Smooth muscle cell of the brain vasculature (primary cell): ENCODE measurements at places on chromosomes 2 and 18.

DNA sequence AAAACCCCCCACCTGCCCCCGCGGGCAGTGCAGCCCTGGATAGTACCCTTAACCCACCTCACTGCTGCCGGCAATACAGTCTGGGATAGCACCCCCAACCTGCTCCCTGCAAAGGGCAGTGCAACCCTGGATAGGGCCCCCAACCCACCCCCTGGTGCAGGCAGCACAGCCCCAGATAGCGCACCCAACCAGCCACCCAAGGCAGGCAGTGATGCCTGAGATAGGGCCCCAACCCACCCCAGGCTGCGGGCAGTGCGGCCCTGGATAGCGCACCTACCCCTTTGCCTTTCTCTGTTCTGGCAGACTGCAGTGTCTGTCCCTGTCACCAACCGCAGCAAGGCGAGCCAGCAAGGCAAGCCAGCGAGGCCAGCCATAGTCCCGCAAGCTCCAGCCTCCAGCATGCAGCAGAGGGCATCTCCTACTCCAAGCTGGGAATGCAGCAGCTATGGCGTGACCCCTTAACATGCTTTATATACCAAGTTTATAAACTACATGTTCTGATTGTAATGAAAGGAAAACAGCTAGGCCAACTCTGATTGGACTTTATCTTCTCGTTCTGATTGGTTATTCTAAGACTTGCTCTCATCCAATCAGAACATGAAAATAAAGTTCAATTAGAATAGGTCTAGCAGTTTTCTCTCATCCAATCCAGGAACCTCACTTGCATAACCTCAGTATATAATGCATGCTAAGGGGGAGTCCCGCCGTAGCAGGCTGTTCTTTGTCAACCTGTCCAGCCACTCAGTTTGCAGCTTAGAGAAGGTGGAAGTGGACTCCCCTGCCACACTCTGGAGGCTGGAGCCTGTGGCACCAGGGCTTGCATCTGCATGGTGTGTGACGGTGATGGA, 34.1 kb upstream of the ANKRD62 start:
- DNase-seq, result no peak

DNA sequence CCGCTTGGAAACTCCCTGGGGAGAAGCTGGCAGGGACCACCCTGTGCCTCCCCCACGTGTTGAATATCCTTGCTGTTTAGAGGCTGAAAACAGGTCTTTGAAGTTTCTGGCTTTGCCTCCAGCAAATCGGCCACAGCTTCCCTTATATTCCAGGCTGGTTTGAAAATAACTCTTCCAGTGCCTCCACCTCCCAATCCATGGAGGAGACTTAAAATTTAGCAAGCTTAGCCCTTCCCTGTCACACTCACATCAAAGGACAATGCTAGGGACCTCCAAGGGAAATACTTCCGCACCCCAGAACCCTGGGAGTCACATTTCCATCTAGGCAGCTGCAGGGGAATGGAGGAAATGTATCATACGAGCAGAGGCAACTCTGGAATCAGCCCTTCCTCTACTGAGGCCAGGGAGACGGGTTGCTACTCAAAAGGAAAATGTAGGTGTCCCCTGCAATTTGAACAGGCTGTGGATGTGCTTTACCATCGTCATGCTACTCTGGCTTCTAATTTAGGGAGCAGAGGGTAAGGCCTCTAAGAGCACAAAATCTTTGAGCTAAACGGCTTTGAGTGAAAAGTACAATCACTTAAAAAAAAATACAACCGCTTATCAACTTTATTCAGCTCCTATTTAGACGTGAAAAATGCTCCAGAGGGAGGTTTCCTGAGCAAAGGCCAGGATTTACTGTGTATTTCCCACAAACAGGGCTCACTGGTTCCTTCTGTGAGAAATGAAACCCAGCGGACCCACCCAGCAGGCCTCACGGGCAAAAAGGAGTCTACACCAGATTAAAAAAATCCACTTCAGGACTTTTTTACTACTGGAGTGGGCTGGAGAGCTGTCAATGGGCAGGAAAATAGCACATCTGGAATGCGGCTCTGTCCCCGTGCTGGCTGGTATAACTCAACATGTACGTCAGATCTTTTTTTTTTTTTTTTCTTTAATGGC, 49.4 kb upstream of the PKDCC start:
- no peak for DNase-seq

- peak; percentile 41 for DNase-seq
Measured at GRCh38 chr2:30113617-30114293, 33.1 kb upstream of the YPEL5 start.

DNA sequence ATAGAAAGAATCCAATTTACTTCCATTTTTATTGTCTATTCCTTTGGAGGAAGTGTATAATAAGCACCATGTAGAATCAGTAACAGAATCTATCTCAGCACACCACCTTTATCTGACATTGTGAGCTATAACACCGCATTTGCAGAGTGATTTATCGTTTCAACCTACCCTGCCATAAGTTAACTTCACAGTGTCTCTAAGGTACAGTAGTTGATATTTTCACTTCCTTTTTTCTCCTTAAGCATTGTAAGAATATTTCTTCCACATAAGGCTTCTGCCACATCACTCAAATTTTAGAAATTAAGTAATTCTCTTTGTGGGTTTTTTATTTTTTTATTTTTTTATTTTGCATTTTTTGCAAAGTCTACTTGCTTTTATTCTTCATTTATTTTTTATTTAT, 107.1 kb downstream of the TMX3 start:
- DNase-seq, result no peak

DNA sequence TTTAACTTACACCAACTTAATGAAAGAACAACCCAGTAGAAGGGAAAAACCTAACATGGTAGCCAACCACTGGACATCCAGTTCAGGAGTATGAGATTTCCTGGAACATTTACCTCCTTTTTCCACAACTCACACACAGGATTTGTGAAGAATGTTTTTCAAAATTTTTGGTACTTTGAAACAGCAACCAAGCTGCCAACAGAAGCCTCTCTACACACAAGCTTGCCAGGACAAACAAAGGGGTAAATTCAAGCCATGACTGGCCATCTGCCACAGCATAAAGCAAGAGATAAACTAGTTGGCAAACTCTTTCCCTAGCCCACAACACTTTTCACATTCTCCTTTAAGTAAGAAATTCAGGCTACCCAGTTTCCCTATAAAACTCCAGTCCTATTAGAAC, 21.4 kb downstream of the MGAT4A start:
- DNase-seq, result no peak

GRCh38 chr2:201973305-201973928, 60.2 kb upstream of the FZD7 start:
- no peak for DNase-seq
